ENCODE measurements at places on chromosomes 16 and 17.

DNA sequence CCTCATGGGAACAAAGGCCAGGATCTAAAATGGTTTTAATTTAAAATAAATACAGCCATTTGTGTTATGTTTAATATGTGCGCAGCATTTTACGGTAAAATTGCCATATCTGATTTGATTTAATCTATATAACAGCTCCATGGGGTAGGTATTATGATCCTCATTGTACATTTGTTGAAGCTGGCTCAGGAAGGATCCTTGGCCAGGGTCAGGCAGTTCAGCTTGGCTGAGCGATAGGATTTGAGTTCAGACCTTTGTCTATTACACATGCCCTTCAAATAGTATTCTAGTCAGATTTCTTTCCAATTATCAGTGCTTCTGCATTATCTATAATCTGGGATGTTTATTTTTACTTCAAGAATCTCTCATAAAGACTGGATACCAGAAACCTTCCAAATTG lies 950.4 kb upstream of the EEF2KMT start:
- DNase-seq: no peak

GRCh38 chr17:83193336-83194185 lies 114.2 kb downstream of the METRNL start:
- DNase-seq: no peak

DNA sequence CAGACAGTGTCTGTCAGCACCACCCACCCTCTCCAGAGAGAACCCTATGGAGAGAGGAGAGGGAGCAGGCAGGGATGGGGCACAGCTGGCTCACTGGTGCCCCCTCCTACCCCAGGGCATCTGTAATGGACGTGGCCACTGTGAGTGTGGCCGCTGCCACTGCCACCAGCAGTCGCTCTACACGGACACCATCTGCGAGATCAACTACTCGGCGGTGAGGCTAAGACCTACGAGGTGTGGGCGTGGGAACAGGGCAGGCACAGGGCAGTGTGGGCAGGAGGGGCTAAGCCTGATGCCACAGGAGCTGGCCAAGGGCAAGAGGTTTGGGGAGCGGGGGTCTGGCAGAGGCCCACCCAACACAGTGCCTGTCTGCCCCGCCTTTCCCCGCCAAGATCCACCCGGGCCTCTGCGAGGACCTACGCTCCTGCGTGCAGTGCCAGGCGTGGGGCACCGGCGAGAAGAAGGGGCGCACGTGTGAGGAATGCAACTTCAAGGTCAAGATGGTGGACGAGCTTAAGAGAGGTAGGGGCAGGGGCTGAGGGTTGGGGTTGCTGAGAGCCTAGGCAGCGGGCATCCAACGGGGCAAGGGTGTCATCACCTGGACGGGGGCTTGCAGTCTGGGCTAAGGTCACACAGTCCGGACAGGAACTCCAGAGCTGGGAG lies 15.0 kb downstream of the ITGB4 start:
- no peak for DNase-seq

GRCh38 chr17:63703029-63703428 lies 3.1 kb upstream of the LIMD2 start:
- DNase-seq: no peak

DNA sequence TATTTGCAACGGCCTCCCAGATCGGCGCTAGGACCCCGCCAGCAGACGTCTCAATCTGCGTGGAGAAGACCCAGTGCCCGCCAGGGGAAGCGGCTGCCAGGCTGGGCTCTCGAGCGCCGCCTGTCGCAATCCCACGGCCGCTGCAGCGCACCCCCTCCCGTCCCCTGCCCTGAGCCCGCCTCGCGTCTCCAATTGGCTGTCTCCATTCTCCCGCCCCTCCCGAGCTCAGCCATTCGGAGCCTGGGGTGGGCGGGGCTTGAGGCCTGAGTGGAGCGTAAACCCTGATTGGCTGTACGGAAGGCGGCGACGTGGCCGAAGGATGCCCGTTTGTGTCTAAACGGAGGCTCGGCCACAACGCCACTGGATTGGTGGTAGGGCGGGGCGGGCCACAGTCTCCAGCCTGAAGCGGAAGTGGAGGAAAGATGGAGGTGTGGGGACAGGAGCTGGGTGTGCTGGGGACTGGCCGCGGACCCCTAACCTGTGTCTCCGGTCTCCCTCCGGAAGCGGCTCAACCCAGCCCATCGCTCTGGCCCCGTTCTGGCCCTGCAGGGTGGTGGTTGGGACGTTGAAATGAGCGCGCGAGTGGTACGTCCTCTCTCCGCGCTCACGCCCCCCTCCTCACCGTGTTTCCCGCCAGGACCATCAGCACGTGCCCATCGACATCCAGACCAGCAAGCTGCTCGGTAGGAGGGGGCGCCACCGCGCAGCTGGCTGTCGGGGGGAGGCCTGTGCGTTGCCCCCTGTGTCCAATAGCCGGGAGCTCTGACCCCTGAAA lies at the start of gene CDK5RAP3:
Gene CDK5RAP3 (plus strand): TSS at position 389 of the 775 bp plus-strand sequence. CDS start 34 bp downstream, at position 423.
- peak; percentile 100 for DNase-seq

GRCh38 chr16:86718118-86718517 lies 139.8 kb downstream of the FOXL1 start:
- no peak for DNase-seq

Data from stimulated activated CD4-positive, alpha-beta T cell treated with anti-CD3 and anti-CD28 coated beads, Interleukin-2, amount 100 ng/mL, for 24 hours (primary cell).